NB4 (cell line): ENCODE measurements at places on chromosomes 4 and X.
A peak's percentile ranks its signal among the peaks of the same experiment; 100 is the strongest.

GRCh38 chr4:3252831-3253641, 4.1 kb downstream of the MSANTD1 start:
- no peak for DNase-seq

- no peak for DNase-seq
Observed at GRCh38 chr4:91622925-91623602, 680.7 kb upstream of the GRID2 start.

DNA sequence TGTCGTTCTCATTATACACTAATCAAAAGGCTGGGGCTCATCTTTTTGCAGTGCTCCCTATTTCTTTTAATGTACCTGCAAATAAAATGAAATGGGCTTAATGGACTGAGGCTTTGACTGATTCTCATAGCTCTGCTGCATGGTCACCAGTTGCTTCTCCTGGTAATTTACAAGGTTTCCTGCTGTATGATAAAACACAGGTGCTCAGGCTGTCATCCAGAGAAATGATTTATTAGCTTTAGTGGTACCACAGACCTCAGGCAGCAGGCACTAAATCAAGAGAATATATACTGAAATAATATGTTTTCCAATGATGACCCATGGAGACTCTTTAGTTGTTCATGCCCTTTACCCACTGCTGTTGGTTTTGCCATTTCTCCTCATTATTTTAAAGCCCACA, 137.7 kb downstream of the C4orf33 start:
- no peak for DNase-seq

- no peak for DNase-seq
Observed at GRCh38 chr4:163693776-163694175, 199.3 kb downstream of the TMA16 start.

DNA sequence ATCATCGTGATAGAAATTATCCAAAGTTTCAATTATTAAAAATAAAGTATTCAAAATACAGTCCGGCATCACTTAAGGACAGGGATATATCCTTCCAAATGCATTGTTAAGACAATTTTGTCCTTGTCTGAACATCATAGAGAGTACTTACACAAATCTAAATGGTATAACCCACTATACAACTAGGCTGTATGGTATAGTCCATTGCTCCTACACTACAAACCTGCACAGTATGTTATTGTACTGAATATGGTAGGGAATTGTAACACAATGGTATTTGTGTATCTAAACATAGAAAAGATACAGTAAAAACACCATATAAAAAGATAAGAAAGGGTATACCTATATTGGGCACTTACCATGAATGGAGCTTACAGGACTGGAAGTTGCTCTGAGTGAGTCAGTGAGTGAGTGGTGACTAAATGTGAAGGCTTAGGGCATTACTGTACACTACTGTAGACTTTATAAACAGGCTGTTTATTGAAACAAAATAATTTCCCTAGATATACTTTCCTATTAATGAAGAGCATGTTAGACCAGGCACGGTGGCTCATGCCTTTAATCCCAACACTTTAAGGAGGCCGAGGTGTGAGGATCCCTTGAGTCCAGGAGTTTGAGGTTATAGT, 44.8 kb upstream of the PTPN13 start:
- DNase-seq: no peak

- DNase-seq: peak; percentile 69
Observed at GRCh38 chrX:74133156-74133796, 170.7 kb upstream of the ZCCHC13 start.

DNA sequence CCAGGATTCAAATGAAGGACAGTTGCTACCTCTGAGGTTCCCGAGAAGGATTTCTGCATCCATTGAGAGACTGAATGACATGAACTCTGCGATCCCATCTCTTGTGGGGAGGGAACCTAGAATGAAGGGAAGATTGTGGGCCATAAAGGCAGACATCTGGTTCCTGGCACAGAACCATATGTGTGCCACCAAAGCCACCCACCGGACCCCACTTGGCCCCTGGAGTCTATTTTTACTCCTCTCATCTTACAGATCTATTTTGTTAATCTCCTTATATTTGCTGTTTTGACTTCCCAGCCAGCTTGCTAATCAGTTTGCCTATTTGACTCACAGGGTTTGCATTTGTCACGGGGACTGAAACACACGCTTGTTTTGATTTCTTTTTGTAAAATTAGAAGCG, 7.3 kb downstream of the SOD3 start:
- no peak for DNase-seq

- no peak for DNase-seq
Observed at GRCh38 chr4:145196747-145197146, 16.4 kb upstream of the OTUD4 start.

- DNase-seq: no peak
Observed at GRCh38 chr4:164081801-164082200, 587.3 kb downstream of the TMA16 start.

GRCh38 chr4:25088093-25088952, 57.6 kb upstream of the LGI2 start:
- peak; percentile 77 for DNase-seq

DNA sequence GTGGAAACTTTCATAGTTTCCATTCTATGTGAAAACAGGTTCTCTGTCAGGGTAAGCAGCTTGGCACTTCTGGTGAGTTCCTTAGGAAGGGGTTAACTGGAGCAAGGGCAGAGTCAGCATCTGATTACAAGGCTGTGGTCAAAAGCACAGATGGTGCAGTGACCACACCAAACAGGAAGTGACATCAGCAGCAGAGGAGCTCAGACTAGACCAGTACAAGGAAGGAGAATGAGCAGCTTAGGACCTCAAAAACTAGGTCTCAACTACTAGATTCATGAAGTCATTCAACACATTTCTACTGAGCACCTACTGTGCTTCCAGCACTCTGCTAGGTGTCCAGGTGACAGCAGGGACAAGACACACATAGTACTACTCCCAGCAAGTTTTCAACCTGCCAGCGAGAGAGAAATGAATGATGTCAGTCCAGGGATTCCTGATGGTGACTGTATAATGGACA, 130.2 kb downstream of the AMELX start:
- peak; percentile 61 for DNase-seq

- DNase-seq: peak; percentile 71
Observed at GRCh38 chr4:185165605-185166063, 22.6 kb downstream of the SLC25A4 start.

- no peak for DNase-seq
Observed at GRCh38 chr4:140153419-140153717, 616 bp downstream of the MAML3 start.

- DNase-seq: no peak
Observed at GRCh38 chr4:30094887-30095286, 625.3 kb upstream of the PCDH7 start.

DNA sequence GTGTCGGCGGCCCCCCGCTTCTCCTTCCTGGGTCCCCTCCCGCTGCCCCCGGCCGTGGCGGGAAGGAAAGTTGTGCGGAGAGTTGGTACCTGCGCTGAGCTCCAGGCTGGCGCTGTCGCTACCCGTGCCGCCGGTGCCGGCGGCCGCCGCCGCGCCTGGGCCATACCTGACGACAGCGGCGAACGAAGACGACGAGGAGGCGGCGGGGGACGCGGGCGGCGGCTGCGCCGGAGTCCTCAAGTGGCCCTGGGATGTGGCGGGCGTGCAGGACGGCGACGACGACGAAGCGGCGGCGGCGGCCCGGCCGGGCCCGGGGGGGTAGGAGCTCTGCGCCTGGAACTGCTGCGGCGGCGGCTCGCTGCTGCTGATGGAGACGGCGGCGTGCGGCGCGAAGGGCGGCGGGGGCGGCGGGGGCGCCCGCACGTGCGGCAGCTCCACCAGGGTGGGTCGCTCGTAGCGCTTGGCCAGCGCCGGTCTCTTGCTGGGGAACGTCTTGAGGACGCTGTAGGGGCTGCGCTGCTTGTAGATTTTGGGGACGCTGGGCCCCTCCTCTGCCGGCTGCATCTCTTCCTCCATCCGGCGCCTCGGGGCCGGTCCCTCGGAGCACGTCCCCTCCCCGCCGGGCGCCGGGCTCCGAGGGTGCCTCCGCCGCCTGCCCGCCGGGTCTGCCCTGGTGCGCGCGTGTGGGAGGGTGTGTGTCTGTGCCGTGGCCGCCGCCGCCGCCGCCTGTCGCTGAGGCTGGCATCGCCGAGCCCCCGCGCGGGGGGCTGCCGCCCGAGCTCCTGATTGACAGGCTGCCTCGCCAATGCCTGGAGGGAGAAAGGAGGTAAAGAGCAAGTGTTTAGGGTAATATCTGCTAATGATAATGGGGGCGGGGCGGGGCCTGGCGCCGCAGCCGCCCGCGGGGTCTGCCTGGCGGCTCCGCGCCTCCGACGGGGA, 618 bp downstream of the BEND4 start:
- no peak for DNase-seq

- no peak for DNase-seq
Observed at GRCh38 chr4:71932941-71933340, 98.9 kb upstream of the NPFFR2 start.

DNA sequence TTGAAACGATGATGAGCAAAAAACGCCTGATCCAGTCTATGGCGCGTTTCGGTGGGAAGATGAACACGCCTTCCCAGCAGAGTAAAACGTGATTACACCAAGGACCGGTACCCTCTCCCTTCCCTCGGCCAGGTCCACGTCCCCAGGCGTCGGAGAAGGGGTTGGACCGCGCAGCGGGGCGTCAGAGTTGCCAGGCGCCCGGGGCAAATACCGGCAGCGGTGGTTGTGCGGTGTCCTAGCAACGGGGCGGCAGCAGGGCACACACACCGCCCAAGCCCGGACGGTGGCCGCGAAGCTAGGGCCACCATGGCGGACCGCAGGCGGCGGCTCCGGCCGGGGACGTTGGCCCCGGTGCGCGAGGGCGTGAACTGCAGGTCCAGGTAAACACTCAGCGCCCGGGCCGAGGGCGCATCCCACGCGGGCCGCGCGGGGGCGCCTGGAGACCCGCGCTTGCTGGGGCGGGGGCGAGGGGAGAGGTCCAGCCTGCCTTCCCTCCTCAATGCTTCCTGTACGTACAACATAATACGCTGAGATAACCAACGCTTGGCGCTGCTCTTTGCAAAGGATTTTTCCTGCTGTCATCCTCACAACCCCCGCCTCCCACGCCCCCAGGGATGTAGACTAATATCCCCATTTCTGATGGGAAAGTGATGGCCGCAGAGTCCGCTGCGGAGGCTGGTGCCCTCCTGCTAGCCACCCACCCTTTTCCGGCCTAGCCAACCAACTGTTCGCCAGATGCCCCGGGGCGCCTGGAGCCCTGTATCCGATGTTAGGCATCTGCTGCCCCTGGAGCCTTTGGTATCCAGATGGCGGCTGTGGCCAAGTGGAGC, at the start of gene FAM47E:
FAM47E (plus strand) TSS at position 281 of the 830 bp plus-strand sequence; CDS start at position 307, 26 bp downstream.
- peak; percentile 40 for DNase-seq

- DNase-seq: peak; percentile 57
Observed at GRCh38 chr4:151409470-151410313, 716 bp downstream of the FHIP1A start.

DNA sequence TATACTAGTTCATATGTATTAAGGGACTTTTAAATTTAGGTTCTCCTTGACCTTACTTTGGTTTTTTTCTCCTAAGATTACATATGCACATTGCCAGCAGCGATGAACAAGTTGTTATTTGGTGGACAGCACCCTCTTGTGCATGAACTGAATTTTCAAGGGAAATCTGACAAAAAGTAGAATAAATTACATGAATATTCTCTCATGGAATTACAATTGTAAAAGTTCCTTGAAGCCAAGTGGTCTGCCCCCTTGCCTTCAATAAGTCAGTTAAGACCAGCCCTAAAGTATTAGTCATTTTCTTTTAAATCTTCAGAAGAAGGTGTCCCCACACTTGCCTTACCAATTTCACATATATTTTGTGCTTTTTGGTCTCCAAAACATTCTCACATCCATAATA, 30.7 kb upstream of the SMARCA5 start:
- peak; percentile 27 for DNase-seq

DNA sequence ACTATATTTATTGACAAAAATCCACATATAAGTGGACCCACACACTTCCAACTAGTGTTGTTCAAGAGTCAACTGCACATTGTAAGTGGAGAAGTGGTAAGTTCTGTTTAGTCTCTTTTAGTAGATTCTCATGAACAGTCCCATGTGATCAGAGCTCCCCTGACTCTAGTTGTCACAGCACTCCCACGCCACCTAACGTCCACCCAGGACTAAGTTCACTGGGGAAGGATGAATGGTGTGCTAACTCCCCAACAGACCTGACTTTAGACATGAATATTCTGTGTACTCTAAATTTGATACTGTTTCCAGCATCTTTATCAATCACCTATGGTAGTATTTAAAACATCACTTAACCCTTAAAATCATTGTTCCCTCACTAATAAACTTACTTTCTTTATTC, 59.8 kb downstream of the PACRGL start:
- DNase-seq: peak; percentile 16

DNA sequence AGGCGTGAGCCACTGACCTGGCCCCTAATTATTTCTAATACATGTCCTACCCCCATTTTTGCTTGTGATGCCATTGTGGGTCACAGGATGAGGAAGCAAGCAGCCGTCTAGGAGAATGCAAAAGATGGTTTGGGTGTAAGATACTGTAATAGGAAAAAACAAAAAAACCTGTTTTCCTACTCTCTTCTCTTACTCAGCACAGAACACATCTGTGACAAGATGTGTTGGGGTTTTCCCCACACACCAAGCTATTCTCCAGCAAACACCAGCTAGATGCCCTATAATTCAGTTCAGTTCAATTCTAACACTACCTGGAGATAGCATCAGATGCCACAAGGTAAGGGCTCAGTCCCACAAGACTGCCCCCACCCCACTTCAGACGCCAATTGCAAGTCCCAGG, 15.3 kb upstream of the HPRT1 start:
- DNase-seq: no peak

GRCh38 chr4:99811850-99812249, 4.8 kb upstream of the DAPP1 start:
- peak; percentile 75 for DNase-seq

GRCh38 chr4:178577933-178578332, 1135.7 kb upstream of the AGA start:
- DNase-seq: peak; percentile 21

GRCh38 chr4:10963958-10964703, 279.6 kb upstream of the CLNK start:
- no peak for DNase-seq

GRCh38 chr4:170083541-170083940, 6.2 kb downstream of the AADAT start:
- peak; percentile 19 for DNase-seq

GRCh38 chrX:40952855-40953254, 132.4 kb upstream of the USP9X start:
- peak; percentile 6 for DNase-seq

DNA sequence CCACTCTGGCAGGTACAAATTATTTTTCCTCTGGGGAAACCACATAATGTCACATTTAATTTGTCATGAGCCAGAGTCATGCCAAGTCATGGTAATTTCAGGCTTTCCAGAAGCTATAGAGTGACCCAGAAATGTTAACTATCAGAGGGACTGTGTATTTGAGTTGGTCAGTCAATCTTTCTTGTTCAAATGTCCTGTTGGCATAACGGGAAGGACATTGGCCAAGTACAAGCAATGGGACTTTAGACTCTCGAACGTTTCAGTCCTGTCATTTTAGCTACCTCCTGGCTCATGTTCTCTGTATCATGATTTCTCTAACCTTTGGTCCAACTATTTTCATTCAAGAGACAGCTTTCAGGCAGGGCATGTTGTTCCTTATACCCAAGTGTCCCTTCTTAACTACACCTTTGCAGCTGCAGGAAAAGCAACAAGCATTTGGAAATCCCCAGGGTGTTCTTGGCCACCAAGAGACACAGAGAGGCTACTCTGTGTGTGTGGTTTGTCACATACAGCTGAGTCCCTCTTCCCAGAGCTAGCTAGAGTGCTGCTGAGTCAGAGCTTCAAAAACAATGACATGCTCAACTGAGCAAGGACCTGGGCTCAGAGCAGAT, 142.6 kb downstream of the EGF start:
- no peak for DNase-seq
